ENCODE measurements at places on chromosomes 6 and 20.
A peak's percentile ranks its signal among the peaks of the same experiment; 100 is the strongest.

GRCh38 chr6:44630125-44631028, 242.9 kb downstream of the CDC5L start:
- DNase-seq = peak; percentile 37

GRCh38 chr20:17810062-17810631, 110.4 kb downstream of the BANF2 start:
- no peak for DNase-seq

GRCh38 chr20:58787211-58788005, 63.3 kb downstream of the GNAS-AS1 start:
- no peak for DNase-seq

GRCh38 chr20:51871943-51872342, 69.6 kb upstream of the SALL4 start:
- DNase-seq = no peak

DNA sequence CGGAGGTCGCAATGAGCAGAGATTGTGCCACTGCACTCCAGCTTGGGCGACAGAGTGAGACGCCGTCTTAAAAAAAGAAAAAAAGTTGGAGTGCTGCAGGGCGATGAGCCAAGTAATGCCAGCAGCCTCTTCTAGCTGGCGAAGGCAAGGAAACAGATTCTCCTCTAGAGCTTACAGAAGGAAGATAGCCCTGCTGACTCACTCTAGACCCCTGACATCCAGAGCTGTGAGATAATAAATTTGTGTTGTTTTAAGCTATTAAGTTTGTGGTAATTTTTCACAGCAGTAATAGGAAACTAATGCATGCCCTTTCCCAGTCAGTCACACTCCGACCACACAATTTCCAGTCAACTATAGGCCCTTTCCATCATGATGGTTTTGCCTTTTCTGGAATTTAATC, 16.4 kb downstream of the PRSS16 start:
- DNase-seq = peak; percentile 20

DNA sequence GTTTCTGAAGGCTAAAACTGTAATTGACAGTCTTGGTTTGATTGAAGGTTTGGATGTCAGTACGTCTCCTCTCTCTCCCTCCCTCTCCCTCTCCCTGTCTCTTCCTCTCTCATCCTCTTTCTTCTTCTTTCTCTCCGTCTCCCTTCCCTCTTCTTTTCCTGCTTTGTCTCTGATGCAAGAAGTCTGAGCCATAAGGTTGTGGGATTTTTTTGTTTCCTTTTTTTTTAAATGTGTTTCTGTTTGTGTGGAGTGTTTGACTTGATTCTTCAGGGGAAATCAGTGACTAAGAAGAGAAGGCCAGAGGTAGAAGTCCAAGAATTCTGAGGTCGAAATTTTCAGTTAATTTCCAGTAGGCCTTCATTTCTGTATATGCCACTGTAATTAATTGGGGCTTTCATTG, 111.9 kb downstream of the FOXO3 start:
- DNase-seq = no peak

DNA sequence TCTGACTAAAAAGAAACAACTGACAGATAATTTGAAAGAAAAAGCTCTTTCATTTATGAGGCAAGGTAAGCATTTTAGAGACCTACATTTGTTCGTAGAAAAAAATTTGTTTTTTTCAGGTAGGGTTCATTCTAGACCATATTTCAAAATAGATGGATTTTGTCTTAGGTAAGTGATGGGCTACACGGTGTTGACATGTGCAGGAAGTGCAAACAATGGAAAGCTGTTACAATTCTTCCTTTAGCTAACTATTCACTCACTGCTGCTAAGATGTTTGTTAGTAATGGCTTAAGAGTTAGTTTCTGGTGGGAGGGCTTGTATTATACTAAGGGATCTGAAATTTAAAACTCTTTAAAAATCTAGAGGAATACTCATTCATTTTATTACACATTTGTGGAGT, 96.7 kb downstream of the CD109 start:
- no peak for DNase-seq

DNA sequence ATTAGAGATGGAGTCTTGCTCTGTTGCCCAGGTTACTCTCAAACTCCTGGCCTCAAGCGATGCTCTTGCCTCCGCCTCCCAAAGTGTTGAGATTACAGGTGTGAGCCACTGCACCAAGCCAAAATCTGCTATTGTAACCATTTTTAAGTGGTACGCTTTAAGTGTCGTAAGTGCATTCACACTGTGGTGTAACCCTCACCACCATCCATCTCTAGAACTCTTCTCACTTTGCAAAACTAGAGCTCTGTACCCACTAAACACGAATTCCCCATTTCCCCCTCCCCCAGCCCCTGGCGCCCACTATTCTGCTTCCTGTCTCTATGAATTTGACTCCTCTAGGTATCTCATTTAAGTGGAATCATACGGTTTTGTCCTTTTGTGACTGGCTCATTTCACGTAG, 2.8 kb upstream of the FAM83C start:
- no peak for DNase-seq

DNA sequence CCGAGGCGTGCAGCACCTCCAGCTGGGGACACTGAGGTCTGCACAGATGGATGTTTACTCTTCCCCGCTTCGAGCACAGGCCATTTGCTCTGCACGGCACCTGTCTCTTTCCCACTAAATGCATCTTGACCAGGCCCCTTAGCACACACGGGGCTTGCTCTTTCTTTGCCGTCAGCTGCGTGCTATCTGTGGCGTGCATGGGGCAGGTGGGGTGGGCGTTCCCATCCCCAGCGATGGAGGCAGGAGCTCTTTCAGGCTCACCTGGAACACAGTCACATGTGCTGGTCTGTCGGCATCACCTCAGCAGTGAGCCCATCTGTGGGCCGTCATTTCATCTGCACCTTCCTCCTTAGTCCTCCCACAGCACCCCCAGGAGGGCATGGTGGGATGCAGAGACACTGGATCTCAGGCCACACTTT, 35.1 kb downstream of the RBM38 start:
- no peak for DNase-seq

GRCh38 chr20:48619126-48620101, 208.4 kb downstream of the PREX1 start:
- DNase-seq = no peak

- no peak for DNase-seq
Measured at GRCh38 chr6:84119277-84119676, 85.7 kb downstream of the MRAP2 start.

GRCh38 chr6:158002951-158003853, 21.5 kb downstream of the SYNJ2 start:
- peak; percentile 29 for DNase-seq

DNA sequence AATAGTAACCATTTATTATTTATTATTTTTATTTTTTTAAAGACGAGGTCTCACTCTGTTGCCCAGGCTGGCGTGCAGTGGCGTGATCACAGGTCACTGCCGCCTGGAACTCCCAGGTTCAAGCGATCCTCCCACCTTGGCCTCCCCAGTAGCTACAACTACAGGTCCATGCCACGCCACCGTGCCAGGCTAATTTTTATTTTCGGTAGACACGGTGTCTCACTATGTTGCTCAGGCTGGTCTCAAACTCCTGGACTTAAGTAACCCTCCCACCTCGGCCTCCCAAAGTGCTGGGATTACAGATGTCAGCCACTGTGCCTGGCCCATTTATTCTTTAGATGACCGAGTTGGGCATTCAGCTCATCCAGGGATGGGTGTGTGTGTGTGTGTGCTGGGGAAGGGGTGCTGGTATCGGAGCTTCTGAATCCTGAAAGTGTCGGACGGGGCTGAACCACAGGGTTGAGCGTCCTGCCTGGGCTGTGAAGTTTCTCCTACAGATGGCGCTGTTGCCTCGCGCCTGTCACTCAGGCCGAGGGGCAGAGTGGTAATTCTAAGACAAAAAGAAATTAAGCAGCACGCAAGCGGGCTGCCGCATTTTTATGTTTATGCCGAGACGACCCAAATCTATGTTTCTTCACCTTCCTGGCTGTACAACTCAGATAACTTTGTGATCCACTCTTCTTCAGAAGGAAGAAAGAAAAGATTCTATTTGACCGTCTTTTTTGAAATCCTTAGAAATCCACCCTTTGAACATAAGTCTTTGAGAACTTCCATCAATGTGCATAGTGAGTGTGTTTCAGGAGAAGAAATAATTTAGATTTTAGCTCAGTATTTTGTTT, 252.8 kb downstream of the CDH26 start:
- DNase-seq = peak; percentile 79

DNA sequence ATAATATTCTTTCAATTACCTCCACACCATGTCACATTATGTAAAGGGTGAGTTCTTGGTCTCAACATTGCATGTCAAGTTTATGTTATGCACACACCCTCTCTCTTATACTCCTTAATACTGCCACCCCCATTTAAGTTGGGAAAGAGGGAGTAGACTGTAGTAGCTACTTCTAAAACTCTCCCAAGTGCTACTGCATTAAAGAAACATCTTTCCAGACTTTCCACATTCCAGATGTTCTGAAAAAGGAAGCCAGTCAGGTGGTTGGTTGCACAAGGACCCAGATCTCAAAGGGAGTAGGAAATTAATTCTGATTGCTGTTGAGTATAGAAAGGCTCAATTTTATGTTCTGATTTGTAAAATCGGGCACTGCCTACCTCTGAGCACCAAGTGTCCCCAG, 419.5 kb downstream of the CD83 start:
- DNase-seq = no peak

DNA sequence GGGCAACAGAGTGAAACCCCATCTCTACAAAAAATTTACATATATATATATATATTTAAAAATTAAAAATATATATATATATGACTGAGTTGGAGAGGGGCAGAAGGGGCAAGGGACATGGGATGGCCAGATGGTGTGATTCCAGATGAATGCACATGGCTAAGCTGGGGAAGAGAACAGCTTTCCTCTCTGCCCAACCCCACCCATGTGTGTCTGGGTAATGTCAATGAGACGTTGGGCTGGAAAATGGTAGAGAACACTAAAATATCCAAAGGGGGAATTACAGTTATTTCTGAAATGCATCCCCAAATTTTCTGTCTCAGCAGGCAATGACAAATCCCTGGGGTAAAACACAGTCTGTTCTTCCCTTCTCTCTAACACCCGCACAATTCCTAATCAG, 31.2 kb upstream of the CCND3 start:
- no peak for DNase-seq

GRCh38 chr6:143064271-143064670, 3.6 kb downstream of the AIG1 start:
- no peak for DNase-seq

DNA sequence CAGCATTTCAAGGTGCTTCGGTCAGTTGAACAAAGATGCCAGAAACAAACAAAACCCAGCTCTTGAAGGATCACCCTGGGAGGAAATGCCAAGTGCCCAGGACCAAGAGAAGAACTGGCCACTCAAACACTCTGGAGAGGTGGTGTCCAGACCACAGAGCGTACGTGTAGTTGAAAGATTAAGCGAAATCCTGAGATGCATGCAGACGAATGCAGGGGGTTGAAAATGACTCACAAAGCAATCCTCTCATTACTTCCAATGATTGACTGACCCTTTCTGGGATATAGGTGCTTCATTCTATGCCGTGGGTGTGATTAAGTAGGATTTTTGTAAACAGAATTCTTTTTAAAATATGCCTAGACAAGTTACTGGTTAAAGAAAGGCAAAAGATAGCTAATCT, 71.5 kb upstream of the ATXN1 start:
- no peak for DNase-seq

DNA sequence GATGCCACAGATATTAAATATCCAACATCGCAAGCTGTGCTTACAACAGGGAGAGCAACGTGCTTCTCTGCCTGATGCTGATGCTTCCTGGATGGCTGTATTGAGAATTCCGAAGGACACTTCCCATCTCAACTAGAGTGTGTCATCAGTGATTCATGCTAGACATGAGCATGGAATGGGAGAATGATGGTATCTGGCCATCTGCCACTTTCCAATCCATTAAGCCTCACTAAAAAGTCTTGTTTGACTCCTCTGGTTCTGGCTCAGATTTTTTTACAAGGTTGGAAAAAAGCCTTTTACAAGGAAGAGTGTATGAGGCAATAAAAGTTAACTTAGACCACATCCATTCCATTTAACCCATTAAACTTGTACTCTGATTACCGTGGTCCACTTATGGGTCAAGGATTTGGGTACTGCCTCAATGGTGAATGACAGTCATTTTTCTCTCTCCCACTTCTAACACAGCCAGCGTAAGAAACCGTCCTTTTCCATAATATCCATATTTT, 265.3 kb downstream of the UST start:
- DNase-seq = no peak

DNA sequence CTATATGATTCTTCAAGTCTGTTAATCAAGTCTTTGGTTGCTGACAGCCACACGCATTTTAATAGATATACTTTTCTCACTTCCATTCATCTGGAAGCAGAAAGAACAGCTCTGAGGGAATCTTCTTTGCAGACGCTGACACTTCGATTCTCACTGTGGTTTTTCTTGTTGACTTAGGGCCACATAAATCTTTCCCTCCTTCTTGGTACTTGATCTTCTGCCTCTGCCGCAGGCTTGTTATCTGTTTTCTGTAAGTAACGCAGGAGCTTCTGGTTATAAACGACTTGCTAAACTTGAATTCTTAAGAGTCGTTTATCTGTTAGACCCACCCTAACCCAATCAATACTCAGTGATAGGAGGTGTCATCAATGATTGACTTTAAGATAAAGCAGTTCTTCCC, 268.8 kb upstream of the SULF2 start:
- no peak for DNase-seq

DNA sequence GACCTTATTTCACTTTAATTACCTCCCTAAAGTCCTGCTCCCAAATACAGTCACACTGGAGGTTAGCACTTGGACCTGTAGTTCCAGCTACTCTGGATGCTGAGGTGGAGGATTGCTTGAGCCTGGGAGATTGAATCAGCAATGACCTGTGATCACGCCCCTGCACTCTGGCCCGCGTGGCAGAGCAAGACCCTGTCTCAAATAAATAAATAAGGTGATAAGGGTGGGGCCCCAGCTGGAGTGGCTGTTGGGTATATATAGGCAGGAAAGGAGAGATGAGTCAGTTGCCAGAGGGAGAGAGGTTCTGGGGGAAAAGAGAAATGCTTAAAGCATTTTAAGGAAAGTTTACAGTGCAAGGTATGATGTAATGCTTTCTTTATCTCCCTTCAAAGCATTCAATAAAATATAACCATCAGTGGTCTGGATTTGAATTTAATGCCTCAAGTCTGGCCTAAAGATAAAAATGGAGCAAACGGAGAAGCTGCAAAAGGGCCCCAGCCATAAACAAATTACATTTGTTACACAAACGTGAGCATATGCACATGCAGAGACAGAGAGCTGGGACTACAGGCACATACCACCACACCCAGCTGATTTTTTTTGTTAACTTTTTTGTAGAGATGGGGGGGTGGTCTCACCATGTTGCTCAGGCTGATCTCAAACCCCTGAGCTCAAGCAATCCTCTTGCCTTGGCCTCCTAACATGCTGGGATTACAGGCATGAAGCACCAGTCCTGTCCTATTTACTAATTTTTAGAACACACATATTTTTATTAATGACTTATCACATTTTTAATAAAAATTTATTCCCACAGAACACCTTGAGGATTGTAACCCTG, 6.1 kb upstream of the PM20D2 start:
- DNase-seq = no peak

DNA sequence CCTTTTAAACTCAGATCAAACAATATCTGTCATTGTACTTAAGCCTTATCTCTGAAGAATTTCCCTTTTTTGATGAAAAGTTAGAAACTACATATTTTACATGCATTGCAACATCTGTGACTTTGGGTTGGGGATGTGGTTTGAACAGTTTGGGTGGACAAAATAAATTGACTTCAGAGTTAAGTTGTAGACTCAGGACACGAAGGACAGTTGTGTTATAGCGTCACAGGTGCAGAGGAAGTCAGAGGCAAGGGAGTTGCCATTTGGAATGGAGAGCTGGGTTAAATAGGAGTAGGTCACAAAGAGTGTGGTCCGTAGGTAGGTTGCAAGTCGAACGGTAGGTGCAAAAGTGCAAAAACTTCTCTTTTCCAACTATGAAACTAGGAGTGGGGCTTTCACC, 46.0 kb downstream of the ZFAND3 start:
- DNase-seq = no peak

- no peak for DNase-seq
Measured at GRCh38 chr6:148441454-148441911, 98.8 kb downstream of the SASH1 start.

Measured in thyroid gland (tissue), 4 donors.